ENCODE measurements at places on chromosomes 12 and 14.

DNA sequence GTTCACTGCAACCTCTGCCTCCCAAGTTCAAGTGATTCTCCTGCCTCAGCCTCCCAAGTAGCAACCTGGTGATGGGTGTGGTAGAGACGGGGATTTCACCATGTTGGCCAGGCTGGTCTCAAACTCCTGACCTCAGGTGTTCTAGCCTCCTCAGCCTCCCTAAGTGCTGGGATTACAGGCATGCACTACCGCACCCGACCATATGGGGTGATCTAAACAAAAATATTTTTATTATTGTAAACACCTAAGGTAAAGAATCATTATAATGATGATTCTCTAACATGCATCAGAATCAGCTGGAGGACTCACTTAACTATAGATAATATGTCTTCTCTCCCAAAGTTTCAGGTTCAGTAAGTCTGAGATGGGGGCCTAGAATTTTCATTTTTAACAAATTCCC is 96.2 kb upstream of the ALG10 start:
- no peak for DNase-seq

DNA sequence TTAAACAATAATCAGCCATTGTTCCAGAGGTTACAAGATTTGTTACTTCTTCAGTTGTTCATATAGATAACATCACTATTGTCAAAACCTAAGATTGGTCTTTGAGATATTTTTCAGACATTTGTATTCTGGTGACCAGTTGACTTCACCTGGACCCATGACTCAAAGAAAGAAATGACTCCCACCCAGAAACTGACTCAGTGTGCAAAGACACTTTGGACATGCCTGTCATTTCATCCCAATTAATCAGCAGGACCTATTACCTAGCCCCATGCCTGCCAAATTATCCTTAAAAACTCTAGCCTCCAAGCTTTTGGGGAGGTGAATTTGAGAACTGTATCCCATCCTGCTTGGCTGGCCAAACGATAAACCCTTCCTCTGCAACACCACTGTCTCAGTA is 27.7 kb upstream of the TSPAN11 start:
- no peak for DNase-seq

- no peak for DNase-seq
Measured at GRCh38 chr12:5399266-5399665, 32.6 kb upstream of the NTF3 start.

DNA sequence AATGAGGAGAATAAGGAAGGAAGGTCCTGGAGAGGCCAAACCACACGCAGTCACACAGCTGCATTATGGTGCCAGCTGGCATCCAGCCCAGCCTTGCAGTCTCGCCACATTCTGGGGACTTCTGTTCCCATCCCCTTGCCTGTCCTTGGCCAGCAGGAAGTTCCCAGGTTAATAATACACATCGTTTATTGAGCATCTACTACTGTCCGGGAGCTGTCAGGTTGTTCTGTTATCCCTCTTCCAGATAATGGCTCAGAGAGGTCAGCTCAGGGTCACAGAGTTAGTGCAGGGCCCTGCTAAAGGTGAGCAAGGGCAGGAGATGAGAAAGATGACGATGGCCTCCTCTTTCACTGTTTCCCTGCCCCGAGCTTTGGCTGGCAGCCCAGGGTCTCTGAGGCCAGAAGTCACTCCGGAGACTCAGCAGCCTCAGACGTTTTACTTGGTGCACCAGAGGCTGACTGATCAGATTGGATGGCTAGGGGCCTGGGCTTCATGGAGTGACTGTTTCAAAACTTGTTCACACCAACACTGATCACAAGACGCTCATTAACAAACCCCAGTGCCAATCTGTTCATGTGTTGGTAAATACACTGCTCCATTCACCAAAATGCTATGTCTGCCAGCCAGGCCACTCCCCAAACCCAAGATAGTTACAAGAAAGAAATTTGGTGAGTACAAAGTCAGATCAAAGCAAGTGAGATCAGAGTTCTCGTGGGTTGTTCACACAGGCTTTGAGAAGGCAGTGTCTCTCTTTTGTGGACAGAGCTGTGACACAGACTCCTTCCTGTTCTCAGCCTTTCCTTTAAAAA is 79.2 kb downstream of the B4GALNT3 start:
- no peak for DNase-seq

DNA sequence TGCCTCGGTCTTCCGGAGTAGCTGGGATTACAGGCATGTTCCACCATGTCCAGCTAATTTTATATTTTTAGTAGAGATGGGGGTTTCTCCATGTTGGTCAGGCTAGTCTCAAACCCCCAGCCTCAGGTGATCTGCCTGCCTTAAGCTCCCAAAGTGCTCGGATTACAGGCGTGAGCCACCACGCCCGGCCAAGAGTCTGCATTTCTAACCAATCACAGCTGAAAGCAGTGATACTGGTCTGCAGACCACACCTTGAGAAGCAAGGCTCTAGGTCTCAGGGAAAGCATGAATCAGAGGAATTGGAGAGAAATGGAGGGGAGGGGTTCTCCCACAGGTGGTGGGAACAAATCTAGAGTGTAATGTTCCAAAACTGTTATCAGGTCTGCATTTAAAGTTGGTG is 55.2 kb upstream of the TMEM263 start:
- DNase-seq = no peak

- no peak for DNase-seq
Measured at GRCh38 chr12:116099652-116100432, 177.7 kb downstream of the MED13L start.

DNA sequence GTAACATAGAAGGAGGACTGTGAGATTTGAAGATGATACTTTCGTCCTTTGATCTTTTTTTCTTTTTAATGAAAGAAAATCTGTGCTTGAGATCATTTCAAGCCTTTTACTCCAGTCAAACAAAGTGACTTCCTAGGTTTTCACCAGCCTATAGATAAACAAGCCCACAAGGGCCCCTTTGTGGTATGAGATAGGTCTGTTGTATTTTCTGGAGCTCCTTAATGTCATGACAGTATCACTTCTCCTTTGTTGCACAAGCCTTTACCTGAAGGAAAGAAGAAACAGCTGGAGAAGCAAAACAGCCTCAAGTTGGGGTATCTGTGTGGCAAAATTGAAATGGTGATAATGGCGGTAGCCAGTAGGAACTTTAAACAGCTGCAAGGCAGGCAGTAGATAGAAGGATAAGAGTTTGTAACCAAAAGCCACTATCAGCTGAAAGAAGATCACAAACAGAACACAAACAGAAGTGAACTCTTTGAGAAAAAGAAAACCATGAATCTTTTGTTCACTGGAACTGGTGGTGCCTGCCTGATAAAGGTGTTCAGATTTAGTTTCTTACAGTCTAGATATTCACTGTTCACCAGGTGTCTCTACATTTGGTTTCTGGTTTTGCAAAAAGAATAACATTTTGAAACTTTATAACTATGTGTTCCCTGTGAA is 96.8 kb downstream of the LGR5 start:
- DNase-seq = no peak

GRCh38 chr14:43671716-43672485 is 835.2 kb downstream of the FSCB start:
- no peak for DNase-seq

DNA sequence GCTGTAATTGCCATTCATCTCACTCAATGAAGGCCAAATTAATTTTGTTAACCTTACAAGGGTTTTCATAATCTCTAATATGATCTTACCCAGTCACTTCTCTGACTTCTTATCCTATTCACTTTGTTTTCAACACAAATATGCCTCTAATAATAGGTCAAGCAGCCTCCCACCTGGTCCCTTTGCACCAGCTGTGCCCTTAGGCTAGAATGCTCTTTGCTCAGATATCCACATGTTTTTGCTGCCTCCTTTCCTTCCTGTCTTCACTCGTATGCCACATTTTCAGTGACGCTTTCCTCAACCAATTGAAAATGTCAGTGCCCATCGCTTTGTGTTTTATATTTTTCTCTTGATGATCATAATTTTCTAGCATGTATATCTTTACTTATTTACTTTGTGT is 106.4 kb upstream of the SYT10 start:
- DNase-seq = no peak

- no peak for DNase-seq
Measured at GRCh38 chr12:110279566-110280375, 1.3 kb upstream of the ATP2A2 start.

GRCh38 chr12:54439521-54440255 is 20.6 kb upstream of the ITGA5 start:
- DNase-seq = peak; percentile 48

DNA sequence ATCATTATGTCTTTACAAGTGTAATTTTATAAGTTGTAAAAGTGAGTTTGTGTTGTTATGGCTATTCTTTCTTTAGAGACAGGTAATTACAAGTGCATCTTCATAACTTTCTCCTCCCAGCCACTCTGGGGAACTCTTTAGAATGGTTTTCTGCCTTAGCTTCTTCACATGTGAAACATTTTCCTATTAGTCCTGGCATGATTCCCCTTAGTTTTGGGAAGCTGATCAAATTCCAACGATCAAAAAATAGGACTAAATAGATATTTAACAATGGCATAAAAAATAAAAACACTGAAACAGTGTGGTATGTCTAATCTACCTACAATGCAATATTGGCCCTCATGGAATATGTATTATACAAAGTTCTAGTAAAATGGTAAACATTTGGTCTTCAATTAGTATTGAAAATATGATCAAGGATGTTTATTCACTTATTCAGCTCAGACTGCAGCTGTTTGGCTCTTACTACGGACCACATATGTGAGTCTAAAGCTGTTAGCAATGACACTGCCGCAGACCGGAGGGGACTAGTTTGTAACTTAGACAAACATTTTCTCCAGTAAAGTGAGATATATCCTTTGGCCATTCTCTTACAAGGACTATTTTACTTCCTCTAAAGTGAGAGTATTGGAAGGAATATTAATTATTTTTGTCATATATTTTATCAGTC is 890.8 kb upstream of the USP15 start:
- DNase-seq = no peak

- DNase-seq = no peak
Measured at GRCh38 chr12:6967651-6968100, 2.8 kb downstream of the PHB2 start.

DNA sequence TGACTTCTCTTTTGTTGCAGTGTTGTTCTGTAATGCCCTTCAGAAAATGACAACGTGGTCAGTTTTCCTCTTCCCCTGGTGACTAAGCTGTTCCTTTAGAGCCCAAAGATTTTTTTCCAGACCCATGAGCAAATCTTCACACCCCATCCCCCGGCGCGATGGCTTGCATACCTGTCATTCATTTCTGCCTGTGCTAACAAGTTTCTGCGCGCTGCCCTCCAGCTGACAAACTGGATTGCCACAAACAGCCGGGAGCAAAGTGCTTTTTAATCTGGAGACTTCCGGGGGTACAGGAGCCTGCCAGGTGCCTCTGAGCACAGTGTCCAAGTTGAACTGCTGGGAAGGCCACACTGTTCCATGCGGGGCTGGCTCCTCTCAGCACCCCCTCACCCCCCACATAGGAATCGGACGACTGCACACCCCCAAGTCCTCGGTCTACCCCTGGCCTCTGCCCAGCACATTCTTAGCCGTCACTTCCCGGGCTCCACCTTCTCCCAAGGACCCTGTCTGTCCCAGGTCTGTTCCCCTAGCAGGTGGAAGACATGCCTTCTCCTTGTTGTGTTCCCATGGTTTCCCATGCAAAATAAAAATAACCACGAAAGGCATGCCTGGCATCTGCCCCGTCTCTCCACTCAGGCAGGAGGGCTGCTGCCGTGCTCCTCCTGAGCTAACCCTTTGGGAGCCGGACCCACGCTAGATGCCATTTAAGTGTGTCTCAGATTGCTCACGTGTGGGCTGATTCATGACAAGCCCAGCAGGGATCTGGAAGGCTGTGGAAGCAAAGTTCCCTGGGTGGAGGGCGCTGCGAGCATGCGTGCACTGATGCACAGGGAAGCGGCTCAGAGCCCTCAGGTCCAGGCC is 14.1 kb downstream of the RILPL1 start:
- DNase-seq = no peak

- peak; percentile 52 for DNase-seq
Measured at GRCh38 chr14:102750376-102750775, 26.9 kb upstream of the TRAF3 start.

GRCh38 chr14:101118233-101118632 is 214.7 kb upstream of the RTL1 start:
- DNase-seq = no peak

DNA sequence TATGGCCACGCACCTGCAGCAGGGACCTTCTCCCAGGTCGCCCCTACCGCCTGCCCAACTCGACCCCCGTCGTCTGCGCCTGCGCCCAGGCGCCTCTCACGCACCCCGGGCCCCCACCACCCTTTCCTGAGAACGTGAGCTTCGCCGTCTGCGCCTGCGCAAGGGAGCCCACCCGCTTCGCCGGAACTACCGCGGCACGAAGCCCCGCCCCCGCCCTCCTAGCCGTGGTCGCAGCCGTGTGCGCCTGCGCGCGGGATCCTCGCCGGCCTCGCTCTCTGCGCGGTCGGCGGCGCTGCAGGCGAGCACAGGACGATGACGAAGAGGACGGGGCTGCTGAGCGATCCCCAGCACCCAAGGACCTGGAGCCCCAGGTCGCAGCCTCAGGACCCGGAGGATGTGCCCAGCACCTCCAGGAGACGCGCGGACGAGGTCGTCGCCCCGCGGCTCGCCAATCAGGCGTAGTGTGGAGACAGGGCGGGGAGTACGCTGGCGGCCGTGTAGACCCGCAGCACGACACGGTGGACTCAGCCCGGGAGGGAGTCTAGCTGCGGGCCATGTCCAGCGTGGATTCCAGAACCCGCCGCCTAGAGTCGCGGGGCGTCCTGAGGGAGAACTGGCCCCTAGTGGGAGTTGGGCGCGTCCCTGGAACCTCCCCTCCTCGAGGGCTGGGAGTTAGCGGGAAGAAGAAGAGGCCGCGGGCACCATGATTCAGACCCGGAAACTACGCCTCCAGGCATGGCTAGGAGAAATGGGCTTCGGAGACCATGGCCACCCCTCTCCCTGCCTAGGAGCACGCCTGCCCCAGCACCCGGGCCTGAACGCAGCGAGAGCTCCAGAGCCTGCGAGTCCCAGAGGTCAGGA is 1120.8 kb upstream of the TMEM132C start:
- no peak for DNase-seq

GRCh38 chr14:51087031-51087441 is 7.9 kb downstream of the TRIM9 start:
- DNase-seq = no peak

DNA sequence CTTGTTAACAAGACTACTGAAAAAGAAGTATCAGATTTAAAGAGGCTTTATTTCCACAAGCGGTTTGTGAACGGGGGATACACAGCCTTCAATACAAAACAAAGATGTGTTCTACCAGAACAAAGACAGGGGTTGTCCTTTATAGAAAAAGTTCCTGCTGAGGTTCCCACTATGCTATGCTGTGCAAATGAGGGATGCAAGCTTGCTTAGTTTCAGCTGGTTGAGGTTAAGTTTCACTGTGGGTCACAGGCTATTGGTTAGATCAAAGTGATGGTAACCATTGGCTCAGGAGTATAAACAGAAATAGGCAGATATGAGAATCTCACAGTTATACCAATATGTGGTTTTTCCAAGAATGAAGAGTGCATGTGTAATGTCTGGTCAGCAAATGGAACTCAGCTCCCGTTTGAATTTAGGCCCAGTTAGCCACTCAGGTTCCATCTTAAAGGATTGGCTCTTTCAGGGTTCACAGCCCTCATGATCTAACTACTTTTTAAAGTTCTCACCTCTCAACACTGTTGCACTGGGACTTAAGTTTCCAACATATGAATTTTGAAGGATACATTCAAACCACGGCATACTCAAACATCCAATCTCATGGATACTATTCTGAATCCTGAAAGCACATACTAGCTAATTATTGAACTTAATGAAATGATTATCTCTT is 215.4 kb upstream of the DCN start:
- no peak for DNase-seq

- peak; percentile 6 for DNase-seq
Measured at GRCh38 chr14:52015411-52016030, 26.2 kb downstream of the RTRAF start.

Data from NCI-H524 (cell line).